ENCODE measurements at places on chromosomes 1 and 21.

DNA sequence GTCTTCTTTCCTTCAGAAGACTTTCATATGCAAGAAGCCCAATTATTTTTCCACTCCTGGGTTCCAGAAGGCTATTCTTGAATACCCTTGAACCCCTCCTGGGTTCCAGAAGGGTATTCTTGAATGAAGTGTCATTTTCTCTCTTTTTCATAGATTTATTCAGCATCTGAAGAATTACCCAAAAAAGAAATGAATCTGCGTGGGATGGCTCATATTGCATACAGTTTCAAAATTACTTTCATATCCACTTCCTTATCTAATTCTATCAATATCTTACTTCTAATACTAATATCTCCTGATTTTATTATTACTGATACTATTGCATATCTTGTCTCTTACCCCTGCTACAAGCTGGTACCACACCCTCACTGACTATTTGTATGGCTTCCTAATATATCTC lies 22.6 kb upstream of the RABGAP1L start:
- DNase-seq = no peak

- no peak for DNase-seq
These were observed 2.3 kb upstream of the JAM2 start for GRCh38 chr21:25636727-25637126.

- no peak for DNase-seq
These were observed 259.9 kb upstream of the RAB4A start for GRCh38 chr1:229011022-229011421.

- no peak for DNase-seq
These were observed 9.1 kb downstream of the C21orf58 start for GRCh38 chr21:46314441-46315020.

DNA sequence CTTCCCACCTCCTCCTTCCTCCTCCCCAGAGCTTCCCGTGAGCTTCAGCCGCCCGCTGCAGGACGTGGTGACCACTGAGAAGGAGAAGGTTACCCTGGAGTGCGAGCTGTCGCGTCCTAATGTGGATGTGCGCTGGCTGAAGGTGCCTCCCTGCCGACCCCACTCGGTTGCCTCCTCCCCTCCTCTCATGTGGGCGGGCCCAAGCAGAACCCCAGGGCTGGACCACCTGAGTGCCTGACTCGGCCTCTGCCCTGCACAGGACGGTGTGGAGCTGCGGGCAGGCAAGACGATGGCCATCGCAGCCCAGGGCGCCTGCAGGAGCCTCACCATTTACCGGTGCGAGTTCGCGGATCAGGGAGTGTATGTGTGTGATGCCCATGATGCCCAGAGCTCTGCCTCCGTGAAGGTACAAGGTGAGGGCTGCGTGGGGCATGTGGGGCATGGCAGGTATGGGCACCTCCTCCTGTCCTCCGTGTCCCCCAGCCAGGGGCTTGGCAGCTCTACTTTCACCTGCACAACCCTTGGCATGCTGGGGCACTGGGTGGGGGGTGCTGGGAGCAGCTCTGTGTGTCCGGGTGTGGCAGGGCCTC lies 69.2 kb downstream of the OBSCN start:
- DNase-seq = no peak

GRCh38 chr1:118335331-118335732 lies 150.3 kb upstream of the SPAG17 start:
- DNase-seq = no peak

- DNase-seq = no peak
These were observed 16.2 kb downstream of the INSRR start for GRCh38 chr1:156842618-156843300.

DNA sequence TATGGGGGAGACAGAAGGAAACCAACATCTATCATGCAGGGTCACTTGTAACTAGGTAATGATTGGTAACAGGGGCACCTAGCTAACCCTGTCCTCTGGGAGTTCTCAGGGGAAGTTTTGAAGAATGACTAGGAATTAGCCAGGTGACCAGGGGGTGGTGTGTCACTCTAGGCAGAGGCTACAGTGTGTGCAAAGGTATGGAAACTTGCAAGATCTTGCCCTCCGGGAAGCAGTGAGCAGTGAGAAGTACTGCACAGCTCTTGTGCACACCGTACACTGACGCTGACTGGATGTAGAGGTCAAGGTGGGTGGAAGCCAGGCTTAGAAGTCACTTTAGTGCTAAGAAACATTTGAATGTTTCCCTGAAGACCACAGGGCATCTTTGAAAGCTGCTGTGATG lies 62.9 kb upstream of the LMO4 start:
- DNase-seq = no peak

DNA sequence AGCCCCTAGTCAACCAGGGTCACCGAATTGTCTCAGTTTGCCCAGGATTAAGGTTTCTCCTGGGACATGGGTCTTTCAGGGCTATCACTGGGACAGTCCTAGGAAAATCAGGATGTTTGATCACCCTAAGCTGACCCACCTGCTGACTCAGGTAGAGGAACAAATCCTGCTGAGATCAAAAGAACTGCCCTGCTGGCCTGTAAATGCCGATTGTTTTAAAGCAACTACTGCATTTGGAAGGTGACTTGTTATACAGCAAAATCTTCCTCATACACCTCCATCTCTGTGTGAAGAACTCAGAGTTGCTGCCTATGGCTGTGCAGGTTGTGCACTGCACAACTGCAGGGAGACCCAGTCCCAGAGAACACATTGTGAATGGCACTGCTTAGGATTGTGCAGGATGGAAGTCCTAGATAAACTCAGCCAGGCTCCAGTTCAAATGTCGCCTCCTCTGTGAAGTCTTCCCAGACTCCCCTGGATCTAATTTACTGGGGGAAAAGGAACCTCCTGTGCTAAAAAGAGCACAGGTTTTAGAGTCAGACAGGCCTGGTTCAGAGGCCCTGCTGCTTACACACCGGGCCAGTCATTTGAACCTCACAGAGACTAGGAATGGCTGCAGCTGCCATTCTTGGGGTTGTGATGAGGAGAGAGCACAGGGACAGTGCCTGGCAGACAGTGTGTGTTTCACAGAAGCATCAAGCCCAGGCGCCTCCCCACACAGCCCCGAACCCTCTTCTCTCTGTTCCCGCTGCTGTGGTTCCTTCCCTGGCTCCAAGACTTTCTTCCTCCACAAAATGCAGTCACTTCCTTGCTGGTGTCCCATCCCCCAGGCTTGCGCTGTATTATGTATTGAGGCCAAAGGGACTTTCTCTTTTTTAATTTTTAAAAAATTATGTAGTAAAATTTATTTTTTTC lies 23.2 kb upstream of the LRP8 start:
- DNase-seq = no peak

GRCh38 chr1:43711049-43711448 lies 3.7 kb downstream of the ST3GAL3 start:
- no peak for DNase-seq

DNA sequence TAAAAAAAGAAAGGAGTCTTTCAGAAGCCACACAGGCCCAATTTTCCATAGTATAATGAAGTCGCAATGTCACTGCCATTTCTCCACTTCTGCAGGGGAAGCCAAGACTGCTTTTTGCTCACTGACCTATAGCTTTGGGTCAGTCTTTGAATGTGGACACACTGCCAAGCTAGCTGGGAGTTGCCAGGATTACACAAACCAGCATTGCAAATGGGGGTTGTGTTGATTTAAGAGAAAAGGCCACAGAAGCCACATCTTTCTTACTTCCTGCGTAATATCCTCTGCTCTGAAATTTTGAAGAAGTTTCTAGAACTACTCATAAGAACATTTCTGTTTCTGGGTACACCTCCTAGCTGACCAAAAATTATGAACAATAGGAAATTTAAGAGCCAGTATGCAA lies 45.8 kb upstream of the SAMSN1 start:
- DNase-seq = no peak

- no peak for DNase-seq
These were observed 279.2 kb downstream of the RPS6KC1 start for GRCh38 chr1:213330281-213330680.

DNA sequence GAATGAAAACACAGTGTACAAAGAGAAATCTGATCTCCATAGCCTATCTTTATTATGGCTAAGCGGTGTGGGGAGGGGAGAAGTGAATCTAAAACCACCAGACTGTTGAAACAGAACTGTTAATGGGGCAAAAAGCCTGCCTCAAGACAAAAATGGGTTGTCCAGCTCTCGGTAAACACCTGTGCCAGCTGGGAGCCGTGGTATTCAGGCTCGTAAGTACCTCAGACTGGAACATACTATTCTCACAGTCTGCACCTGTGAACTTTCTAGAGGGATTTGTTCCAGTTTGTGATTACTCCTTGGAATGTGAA lies 42.7 kb upstream of the ATP1A1 start:
- no peak for DNase-seq

- no peak for DNase-seq
These were observed 65.7 kb downstream of the PSMG1 start for GRCh38 chr21:39117440-39117970.

DNA sequence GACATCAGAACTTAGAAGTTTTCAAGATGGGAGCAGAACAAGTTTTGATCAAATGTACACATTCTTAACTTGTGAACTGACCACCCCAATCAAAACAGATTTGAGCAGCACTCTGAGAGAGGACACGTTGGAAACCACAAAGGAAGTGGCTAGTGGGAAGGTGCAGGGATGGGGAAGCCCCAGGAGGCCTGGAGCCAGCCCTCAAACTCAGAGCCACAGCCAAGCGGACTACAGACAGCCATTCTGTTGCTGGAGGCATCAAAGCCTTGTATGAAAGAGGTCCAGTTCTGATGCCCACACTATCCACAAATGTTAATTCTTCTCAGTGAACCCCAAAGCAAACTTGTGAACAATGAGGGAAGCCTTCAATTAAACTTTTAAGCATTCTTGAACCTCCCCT lies 143.6 kb upstream of the RAB4A start:
- DNase-seq = no peak
